Femur (tissue), 1 donor: ENCODE measurements at places on chromosomes 3 and 15.

- DNase-seq = no peak
These were observed 96.6 kb upstream of the LIMD1 start for GRCh38 chr3:45497963-45498362.

DNA sequence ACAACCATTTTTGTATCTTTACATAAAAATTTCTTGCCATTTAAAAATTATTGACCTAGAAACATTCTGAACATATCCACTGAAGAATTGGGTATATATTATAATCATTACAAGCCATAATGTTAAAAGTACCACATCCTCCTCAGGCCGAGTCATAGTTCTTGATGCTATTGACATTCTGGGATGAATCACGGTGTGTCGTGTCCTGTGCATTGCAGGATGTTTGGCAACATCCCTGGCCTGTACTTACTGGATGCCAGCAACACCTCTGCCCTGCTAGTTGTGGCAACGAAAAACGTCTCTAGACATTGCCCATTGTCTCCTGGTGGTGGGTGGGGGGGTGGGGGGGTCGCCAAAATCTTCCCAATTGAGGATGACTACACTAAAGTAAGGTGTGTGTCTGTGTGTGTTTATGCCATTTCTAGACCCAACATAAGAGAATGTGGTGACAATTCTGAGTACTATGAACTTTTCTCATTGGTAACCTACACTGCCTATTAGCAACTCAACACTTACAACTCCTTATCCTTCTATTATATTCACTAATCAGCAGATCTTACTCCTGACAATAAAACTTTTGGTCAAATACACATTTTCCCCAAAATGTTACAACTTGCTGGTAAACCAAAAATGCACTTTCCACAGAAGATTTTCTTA lies 471.6 kb downstream of the FOXP1 start:
- DNase-seq = no peak

DNA sequence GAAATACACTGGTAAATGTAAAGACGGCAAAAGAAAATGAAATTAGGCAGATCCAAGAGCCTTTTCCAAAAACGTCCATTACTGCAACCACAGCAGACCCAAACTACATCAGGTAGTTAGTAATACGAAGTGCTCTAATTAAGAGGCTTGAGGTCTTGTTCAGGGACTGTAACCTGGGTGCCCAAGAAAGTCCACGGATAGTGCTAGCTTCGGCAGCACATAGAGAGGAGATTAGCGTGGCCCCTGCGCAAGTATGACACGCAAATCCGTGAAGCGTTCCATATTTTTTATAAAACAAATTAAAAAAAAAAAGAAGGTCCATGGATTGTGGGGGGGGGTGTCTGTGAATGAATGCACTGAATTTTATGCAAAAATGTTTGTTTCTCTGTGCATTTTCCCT lies 1.4 kb downstream of the COPB2 start:
- no peak for DNase-seq

- DNase-seq = no peak
These were observed 43.7 kb upstream of the MFGE8 start for GRCh38 chr15:88956906-88957305.

- DNase-seq = no peak
These were observed 58.8 kb upstream of the TRPM1 start for GRCh38 chr15:31160297-31160696.

DNA sequence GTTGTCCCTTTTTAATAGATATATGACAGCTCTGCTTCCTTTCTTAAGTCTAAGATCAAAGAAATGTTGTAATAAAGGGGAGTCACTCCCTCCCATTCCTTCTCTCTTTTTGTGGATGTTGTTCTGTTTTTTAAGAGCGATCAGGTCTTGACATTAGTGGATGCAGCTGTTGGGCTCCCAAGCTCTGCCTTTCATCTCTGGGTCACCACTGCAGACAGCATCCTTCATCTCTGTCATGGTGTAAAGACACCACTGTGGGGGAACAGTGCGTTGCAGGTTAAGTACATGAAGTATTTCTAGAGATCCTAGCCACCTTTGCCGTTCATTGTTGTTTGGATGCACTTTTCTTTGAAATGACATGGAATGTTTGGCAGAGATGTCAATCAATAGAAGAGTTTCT lies 17.7 kb downstream of the FNDC3B start:
- no peak for DNase-seq

DNA sequence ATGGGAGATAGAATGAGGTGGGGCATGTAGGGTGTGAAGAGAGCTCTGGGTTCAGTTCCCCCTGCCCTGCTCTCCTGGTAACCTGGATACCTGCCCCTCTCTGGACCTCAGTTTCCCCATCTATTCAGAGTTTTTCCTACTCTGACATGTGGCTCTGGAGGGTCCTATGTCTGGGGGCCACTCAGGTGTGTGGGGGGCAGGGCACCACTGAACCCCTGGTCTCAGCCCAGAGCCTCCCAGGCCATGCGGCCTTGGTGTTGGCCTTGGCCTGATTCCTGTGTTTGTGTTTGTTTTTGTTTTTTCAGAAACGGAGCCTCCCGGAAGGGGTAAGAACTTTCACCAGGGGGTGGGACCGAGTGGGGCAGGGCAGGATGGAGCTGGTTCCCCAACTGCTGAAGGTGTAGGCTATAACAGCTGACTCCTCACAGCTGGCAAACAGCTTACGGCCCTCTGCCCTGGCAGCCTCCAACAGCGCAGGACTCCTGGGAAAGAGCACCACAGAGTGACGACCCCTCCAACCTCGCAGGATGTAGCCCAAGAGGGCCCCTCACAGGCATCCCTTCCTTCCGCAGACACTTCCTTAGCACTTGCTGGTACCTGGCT lies 803 bp downstream of the ITIH3 start:
- no peak for DNase-seq

DNA sequence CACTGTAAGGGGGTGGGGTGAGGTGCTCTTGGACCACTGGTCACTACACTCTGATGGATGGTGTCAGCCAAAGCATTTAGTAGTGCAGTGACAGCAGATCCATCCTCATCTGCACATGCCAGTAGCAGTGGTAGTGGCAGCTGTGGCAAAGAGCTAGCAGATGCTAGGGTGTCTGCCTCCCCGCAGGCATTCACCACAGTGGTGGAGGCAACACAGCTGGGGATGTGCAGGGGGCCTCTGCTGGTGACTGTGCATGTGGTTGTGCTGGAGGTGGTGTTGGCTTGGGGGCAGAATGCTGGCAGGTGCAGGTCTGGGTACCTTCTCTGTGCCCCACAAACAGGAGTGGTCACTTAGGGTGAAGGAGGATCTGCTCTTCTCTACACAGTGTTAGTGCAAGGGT lies 19.4 kb upstream of the DCUN1D1 start:
- no peak for DNase-seq

DNA sequence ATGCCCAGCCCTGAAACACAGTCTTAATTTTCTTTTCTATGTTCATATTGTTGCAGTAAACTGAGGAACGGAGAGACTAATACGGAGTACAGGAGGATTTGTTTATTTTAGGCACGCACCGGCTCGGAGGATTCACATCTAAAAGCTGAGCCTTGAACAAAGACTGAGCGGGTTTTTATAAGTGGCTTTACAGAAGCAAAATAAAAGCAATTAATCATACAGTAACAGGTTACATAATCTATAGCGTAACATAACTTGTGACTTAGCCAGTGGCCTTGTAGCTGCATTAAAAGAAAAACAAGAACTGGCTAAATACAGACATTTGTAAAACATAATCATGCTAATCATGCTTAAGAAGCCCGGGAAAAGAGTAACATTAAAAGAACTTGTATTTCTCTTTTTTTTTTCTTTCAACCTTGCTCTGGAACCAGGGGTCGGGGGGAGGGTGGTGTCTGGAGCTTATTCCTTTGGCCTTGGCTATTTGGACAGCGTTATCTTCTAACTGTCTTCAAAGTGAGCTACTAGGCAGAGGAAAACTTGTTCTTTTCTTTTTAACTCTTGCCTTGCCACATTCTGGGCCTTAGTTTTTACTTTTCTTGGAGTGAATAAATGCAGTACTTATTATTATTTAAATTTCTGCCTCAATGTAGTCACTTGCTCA lies 17.5 kb downstream of the NUSAP1 start:
- DNase-seq = no peak

DNA sequence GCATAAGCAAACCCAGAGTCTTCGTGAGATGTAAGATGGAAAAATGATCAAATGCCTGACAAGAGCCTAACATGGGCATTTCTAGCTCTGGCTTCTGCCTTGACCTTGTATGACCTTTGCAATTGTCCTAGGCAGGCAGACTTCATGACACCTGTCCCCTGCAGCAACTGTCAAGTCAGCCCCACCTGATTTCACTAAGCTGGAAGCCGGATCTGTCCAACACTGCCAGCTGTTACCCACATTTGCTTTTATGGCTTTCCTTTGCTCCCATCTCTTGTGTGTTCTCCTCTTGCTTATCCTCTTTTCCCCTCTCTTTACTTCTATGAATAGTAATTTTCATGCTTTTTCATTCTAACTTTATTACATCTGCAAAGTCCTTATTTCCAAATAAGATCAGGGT lies 48.5 kb upstream of the TNIK start:
- peak; percentile 19 for DNase-seq

GRCh38 chr15:53974813-53975212 lies 3.4 kb upstream of the UNC13C start:
- no peak for DNase-seq

DNA sequence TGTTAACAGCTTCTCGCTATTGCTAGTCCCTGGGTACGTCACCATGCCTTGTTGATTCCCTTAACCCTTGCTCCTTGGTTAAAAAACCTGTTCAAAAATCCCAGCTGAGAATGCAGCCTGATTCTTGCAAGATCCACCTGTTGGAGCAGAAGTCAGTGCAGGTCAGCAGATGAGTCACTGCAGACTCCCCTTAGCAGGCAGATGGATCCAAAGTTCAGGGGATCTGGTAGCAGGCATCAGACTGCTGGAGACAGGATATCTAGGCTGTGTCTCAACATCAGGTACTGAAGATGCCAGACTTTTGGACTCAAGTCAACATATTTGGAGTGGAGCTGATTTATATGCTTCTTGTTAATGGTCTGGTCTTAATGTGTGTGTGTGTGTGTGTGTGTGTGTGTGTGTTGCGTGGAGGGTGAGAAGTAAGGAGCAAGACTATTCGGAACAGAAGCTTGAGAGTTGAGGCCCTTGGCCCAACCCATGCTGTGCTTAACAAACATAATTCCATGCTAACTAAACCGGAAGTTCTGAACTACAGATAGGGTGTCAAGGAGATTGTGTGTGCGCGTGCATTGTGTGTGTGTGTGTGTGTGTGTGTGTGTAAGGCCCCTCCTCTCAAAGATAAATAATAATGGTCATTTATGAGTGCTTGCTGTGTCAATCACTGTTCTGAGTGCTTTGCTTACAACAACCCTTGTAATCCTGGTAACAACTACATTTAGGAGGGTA lies 1.0 kb upstream of the C3orf52 start:
- no peak for DNase-seq

- no peak for DNase-seq
These were observed 10.4 kb downstream of the VPS18 start for GRCh38 chr15:40904552-40905201.

- DNase-seq = no peak
These were observed 238.7 kb upstream of the BHLHE40 start for GRCh38 chr3:4740397-4741105.

DNA sequence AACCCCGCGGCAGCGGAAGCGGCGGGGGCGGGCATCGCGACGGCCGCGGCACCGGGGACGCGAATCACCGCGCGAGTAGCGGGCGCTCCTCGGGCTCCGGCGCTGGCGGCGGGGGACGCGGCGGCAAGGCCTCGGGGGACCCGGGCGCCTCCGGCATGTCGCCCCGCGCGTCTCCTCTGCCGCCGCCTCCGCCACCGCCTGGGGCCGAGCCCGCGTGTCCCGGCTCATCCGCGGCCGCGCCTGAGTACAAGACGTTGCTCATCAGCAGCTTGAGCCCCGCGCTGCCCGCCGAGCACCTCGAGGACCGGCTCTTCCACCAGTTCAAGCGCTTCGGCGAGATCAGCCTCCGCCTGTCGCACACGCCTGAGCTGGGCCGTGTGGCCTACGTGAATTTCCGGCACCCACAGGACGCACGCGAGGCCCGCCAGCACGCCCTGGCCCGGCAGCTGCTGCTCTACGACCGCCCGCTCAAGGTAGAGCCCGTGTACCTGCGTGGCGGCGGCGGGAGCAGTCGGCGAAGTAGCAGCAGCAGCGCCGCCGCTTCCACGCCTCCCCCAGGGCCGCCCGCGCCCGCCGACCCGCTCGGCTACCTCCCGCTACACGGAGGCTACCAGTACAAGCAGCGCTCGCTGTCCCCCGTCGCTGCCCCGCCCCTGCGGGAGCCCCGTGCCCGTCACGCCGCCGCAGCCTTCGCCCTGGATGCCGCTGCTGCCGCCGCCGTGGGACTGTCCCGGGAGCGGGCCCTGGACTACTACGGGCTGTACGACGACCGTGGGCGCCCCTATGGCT lies 675 bp downstream of the RBM15B start:
- DNase-seq = peak; percentile 36

- DNase-seq = no peak
These were observed 152.4 kb downstream of the TJP1 start for GRCh38 chr15:29669823-29670222.

- DNase-seq = no peak
These were observed 36.1 kb upstream of the EPHB3 start for GRCh38 chr3:184525337-184526087.

DNA sequence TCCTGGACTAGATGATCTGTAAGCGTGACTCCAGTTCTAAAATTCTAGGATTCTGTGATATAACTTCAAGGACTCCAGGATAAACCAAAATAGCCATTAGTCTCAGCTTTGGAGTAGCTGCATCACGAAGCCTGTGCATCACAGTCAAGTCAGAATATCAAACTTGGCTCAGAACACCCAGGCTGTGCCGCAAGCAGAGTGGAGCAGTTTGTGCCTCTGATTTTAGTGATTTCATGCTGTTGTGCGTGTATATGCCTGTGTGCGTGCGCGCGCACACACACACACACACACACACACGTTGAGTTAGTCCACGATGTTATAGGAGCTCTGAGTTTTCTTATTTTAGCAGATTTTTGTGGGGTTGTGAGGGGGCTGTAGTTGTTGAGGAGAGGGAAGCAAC lies 356.6 kb upstream of the KCNH8 start:
- DNase-seq = no peak

DNA sequence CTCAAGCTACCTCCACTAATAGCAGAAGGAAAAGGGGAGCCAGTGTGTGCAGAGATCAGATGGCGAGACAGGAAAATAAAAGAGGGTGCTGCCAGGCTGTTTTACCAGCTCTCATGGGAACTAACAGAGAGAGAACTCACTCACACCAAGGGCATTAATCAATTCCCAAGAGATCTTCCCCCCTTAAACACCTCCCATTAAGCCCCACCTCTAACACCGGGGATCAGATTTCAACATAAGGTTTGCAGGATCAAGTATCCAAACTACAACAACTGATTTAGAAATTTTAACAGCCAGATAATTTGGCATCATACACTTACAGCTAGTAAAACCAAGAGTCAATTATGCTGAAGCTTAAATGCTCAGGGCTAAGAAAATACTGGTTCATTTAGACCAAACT lies 18.9 kb downstream of the CD200 start:
- DNase-seq = no peak

DNA sequence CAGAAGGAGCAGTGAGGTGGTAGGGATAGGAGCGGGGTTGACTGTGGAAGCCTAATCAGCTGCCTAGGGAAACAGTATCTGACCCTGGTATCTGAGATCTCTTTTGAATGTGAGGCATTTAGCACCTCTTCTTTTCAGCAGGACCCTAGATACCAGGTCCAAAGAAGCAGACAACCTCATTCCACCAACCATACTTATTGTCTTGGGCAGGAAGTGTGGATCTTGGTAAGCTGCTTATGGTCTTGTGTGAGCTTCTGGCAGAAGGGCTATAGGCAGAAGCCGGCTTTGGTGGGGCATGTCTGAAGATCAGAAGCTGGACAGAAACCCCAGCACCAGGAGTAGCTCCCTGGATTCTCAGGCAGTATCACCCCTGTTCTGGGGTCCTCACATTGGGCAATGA lies 65.6 kb downstream of the TIPARP start:
- no peak for DNase-seq

- no peak for DNase-seq
These were observed at the start of gene DPPA2 for GRCh38 chr3:109316162-109316730. TSS of gene DPPA2 (minus strand) at chr3:109316517. CDS start at chr3:109314542, 1,975 bp downstream.
